CD4-positive, alpha-beta T cell treated with Interleukin-6 at 100 ng/mL for 8 hours (primary cell): ENCODE measurements at places on chromosomes 5 and 9.

DNA sequence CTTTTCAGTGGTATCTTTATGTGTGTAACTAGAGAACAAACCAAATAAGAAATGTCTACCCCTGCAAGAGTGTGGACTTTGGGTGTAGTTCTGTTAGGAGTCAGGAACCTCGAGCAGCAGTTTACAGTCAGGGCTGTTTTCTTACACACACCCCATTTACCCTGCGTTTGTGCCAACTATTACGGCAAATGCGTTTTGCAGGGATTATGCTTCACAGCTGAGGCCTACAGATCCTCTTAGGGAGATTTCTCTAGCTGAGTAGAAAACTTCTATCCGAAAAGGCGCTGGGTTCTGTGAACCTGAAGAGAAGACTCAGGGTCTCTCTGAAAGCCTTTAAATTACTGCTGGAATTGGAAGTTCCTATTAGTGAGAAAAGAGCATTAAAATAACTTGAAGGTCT is 51.4 kb downstream of the ACER2 start:
- DNase-seq, result no peak

DNA sequence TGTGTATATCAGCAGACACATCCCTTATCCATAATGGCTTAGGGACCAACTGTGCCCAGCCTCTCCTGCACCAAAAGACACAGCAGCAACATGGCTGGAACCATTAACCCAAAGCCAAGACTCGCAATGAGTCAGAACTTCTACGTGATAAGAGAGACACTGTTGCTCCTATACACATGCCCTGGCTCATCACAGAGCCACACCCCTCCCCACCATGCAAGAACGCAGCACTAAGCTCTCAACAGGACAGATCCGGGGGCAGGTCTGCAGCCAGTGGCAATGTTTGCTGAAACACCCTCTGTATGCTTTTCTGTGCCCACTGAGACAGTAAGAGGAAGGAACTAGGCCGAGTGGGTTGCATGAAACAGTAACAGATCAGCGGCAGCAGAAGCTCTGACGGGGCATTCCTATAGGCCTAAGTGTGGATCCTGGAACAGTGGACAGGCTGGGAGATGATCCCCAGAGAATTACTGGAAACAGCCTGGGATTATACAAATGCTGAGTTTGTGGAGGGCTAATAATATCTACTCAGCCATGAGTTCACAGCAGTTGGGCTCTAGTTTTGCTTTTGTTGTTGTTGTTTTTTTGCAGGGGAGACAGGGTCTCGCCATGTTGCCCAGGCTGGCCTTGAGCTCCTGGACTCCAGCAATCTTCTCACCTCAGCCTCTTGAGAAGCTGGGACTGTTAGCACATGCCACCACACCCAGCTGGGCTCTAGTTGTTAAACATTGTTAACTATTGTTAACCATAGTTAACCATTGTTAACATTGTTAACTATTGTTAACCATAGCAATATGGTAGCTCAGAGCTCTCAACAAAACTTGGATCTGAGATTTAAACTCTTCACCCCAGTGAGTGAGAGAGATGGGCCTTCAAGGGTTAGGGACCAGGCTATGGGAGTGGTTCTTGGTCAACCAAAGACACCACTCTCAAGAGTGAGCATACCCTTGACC is 41.0 kb downstream of the B4GALT1 start:
- no peak for DNase-seq

DNA sequence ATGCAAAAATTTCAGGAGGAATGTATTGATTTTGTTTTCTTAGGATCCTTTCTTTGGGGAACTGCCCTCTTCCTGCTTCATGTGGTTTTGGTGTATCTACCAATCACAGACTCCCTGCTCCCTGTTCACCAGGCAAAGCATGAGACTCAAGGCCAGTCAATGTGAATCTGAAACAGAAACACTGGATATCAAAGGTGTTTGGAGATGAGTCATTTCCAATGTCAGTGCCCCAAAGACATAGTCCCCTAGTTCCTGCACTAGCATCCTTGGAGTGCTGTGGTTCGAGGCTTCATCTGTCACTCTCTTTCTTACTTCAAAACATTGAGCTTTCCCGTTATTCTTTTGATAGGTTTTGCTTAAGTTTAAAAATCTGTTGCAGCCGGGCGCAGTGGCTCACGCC is 8.1 kb downstream of the PPP3R2 start:
- DNase-seq, result no peak

GRCh38 chr5:68562308-68562707 is 346.8 kb downstream of the PIK3R1 start:
- no peak for DNase-seq

GRCh38 chr5:2867373-2867933 is 116.0 kb upstream of the IRX2 start:
- no peak for DNase-seq

- DNase-seq, result no peak
These were observed 448 bp upstream of the GPRIN1 start for GRCh38 chr5:176610435-176610773.

- DNase-seq, result no peak
These were observed 262.9 kb downstream of the DIRAS2 start for GRCh38 chr9:90379771-90380170.

DNA sequence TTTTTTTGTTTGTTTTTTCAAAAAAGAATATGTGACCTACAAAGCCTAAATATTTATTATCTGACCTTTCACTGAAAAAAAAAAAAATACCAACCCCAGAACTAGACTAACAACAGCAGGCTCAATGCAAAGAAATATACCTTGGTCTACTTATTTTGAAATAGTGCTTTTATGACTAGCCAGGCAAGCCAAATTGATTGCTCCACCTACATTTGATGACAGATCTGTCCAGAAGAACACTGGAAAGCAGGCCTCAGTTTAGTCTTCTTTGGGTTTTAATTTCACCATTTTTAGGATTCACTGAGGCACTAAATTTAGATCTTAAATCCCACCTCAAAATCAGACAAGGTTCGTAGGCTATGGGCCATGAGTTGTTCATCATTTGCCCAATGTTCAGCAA is 97.3 kb downstream of the PLPP1 start:
- DNase-seq, result no peak

DNA sequence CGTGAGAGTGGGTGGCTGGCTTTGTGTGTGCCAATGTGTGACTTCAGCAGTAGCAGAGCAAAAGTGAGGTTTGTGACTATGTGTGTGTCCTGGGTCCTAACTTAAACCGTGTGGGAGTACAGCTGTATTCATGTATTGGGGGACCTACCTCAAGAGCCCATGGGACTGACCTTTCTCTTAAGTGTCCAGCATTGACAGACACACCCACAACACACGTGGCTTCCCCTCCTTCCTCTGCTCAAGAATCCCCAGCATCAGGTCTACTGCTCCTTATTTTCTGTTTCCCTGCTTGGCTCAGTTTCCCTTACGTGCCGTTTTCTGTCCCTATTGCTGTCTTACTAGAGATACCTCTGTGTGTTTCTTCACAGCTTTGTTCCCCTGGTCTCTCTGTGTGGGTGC is 616 bp downstream of the IL11RA start:
- no peak for DNase-seq

DNA sequence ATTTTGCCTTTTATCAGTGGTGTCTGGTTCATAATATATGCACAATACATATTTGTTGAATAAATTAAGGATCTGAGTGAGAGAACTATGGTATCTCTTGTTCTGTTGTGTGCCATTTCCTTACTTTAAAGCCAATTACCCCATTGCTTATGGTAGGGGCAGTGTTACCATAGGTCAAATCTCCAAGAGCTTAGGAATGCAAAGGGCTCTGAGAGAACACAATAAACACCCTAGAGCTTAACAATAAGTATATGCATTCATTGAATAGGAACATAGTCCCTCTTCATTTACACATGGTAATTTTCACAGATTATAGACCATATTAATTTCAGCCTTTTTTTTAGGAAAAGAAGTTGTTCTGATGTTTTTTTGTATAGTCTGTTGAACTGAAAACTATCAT is 112.2 kb downstream of the MCTP1 start:
- no peak for DNase-seq

DNA sequence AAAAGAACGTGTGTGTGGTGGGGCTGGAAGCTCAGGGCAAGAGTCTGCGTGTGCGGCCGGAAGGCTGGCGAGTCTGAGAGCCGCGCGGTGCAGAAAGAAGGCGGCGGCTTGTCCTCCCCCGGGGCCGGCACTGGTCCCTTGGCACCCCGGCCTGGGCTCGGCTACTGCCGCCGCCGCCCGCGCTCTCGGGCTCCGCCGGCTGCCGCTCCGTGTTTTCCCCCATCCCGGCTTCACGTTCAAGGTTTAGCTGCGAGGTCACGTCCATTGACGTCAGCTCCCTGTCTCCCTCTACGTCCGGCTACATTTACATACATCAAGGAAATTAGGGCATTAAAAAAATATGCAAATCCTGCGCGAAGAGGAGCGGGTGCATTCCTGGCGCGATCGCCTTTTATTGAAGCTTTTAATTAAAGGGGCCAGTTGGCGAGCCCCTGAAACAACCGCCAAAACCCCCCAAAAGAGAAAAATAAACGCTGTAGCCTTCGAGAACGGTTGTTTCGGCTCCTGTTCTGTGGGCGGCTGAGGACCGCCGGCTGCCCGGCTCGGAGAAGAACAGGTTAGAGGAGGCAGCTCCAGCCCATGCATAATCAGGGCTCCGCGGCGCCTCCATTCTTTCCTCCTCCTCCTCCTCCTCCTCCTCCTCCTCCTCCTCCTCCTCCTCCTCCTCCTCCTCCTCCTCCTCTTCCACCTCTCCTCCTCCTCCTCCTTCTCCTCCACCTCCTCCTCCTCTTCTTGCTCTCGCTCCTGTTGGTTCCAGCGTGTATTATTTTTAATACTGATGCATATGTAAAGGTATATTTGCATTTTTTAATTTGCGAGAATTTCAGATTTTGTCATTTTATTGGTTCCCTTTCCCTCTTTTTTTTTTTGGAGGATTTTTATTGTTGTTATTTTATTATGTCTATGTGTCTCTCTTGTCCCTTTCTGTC is 207.0 kb downstream of the MEF2C start:
- DNase-seq, result no peak

GRCh38 chr9:135969064-135969683 is 8.0 kb upstream of the UBAC1 start:
- DNase-seq, result no peak

DNA sequence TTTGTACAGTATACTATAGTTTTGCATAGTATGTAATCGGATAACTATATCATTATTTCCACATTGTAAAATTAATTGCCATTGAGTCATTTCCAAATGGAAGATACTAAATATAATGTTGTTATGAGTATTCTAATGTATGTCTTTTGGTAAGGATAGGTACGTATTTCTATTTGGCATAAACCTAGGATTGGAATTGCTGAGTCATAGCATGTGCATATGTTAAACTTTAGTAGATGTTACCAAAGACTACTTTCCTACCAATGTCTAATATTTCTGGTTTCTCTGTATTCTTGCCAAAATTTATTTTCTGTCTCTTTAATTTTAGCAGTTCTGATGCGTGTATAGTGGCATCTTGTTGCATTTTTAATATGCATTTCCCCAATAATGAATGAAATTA is 825.1 kb upstream of the ARRDC3 start:
- no peak for DNase-seq

- DNase-seq, result no peak
These were observed 114.4 kb upstream of the PPP1R26 start for GRCh38 chr9:135365013-135365768.

- DNase-seq, result no peak
These were observed 367.6 kb downstream of the ARL15 start for GRCh38 chr5:53942724-53943123.

DNA sequence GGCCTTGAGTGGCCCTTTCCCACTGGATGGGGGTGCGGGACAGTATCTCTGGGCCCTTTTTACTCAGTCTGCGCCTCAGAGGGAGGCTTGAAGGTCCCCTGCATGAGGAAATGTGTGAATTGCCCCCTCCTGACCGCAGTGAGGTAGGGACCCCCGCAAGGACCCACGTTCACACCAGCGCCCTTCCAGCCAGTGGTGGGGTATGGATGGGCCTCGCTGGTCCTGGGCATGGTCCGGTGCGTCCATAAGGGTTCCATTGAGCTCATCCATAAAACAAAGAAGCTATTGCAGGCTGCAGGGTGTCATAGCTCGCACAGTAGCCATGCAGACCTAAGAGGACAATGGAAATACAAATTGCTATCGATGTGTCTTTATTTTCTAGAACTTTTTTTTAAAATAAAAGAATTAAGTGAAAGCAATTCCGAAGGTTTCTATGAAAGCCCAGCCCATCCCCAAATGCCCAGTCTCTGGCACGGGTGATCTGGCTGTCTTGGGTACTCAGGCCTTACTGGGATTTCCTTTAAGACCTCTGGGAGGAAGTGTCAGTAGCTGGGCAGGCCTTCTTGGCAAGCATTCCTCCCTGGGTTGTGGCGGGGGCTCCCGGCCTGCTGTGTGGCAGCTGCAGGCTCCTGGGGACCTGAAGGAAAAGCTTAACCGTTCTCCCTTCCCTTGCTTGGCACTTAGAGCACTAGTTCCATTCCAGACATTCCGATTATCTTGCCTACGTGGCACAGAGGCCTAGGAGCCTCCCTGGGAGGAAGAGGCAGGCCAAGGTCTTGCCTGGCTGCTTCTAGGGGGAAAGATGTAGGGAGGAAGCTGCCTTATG is 1.5 kb upstream of the SEMA5A start:
- no peak for DNase-seq

DNA sequence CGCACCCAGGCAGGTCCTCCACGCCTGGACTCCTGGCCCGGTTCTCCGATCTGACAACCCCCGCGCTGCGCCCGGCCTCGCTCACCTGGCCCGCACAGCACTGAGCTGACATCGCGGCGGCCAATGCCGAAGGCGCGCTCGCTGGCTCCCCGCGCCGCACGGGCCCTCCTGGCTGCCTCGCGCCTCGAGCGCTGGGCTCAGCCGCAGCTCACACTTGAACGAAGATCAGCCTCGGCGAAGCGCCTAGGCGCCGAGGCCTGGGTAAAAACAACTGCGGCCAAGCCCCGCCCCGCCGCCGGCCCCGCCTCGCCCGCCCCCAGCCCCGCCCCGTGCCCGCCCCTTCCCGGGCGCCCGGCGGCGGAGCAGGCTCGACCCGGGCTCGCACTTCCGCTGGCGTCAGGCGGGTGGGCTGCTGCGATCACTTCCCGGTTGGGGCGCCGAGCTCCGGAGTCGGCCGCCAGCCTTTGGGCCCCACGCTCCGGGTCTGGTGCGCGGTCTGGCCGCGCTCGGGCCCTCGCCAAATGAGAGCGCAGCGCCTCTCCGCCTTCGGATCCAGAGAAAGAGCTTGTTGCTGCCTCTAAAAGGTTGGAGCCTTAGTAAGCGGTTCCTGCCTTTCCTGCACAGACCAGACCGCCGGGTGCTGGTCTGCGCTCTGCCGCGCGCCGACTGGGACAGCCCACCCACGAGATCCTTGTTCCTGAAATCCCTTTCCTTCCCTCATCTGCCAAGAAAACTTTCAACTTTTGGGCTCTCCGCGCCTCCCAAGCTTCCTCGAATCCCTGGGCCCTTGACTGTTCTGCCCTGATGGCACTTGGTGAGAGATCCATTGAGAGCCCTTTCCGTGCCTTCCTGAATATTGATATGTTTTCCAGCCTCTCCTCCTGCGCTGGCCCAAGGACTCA is at the start of gene SERINC5:
Gene SERINC5, minus strand, starts transcription at position 238 of the 902 bp plus-strand sequence. Its CDS starts 126 bp downstream, at position 112.
- DNase-seq, result peak; percentile 86

DNA sequence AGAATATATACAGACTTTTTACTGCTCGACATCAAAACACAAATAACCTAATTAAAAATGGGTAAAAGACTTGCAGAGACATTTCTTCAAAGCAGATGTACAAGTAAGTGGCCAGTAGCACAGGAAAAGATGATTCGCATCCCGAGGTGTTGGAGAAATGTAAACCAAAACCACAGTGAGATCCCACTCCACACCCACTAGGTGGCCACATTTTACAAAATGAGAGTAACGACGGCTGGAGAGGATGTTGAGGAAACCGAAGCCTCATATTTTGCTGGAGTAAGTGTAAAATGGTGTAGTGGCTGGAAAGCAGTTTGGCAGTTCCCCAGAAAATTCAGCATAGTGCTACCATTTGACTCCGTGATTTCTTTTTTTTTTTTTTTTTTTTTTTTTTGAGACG is 21.3 kb upstream of the GBGT1 start:
- DNase-seq, result peak; percentile 39
